SJSA1 (cell line): ENCODE measurements at places on chromosomes 1 and 21. TPM values are rescaled to one million over a fixed set of nuclear protein-coding genes. Genes with fewer than 3 reads are reported as not detected.

CIART gene
- 5.9 and 6.1 TPM in 2 replicates for total RNA-seq

- DNase-seq = no peak
These were observed 180.0 kb downstream of the TTLL7 start for GRCh38 chr1:83818916-83819315.

GRCh38 chr1:170221031-170221430, 75.3 kb downstream of the NTMT2 start:
- no peak for DNase-seq

GRCh38 chr1:6157528-6158174, 22.5 kb downstream of the CHD5 start:
- DNase-seq = peak; percentile 19
